NCI-H2227 treated with DMSO at 0.1 percent for 48 hours (cell line): ENCODE measurements at places on chromosomes 7 and 10.

DNA sequence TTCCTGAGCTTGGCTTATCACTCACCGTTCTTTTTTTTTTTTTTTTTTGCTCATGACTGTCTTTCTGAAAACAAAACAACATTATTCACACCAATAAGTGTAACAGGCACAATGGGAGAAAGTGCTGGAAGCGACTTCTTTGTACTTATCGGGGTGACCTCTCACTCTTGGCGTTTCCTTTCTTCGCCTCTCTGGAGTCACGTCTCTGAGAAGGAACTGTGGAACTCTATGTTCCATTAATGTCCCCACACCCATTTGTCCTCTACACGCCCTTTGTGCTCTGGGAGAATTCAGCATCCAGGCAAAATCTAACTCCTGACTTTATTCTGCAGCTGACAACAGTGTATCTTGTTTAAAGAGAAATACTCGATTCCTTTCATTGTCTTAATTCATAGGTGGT lies 70.8 kb upstream of the FAM204A start:
- no peak for DNase-seq

DNA sequence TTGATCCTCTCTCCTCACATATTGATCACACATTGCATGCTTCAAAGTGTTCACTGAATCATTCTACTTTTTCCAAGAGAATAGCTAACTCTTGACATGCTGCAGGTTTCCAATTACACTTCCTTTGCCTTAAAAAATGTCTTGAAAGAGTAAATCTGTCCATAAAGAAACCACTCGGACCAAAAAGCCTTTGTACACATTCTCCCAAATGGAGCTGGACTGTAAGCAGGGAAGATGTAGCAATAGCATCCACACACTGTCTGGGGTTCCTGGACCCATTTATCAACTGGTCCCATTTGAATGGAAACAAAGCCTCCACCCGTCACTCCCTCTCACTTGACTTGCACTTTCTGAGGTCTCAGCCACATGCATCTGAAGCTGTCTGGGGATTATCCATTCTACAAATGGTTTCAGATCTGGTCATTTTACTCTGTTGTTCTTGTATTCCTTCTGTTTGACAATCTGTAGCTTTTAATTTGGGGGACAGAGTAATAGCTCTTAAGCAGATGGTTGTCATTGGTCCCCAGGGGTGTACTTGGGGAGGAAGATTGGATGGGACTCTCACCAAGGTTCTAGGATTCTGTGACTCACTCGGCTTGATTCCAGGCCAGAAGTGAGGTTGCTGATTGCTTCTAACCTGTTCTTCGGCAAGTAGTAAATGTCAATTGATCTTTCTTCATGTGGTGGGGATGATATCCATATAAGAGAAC lies 203.5 kb downstream of the HIBADH start:
- DNase-seq, result no peak

DNA sequence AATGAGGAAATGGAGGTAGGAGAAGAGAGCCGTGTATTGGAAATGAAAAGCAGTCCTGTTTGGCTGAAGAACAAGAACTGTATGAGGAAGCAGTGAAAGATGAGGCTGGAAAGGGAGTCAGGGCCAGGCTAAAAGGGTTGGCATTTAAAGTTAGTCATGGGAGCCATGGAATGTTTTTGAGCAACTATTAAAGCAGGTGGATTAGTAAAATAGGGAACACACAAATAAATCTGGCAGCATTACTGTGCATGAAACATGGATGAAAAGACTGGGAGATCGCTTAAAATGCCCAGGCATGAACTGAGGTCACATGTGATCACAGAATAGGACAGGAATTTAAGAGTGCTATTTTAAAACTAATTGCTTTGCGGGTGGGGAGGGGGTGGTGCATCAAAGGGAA lies 1.4 kb upstream of the IFRD1 start:
- no peak for DNase-seq

- no peak for DNase-seq
Measured at GRCh38 chr10:104488439-104488832, 134.8 kb downstream of the CFAP58 start.

DNA sequence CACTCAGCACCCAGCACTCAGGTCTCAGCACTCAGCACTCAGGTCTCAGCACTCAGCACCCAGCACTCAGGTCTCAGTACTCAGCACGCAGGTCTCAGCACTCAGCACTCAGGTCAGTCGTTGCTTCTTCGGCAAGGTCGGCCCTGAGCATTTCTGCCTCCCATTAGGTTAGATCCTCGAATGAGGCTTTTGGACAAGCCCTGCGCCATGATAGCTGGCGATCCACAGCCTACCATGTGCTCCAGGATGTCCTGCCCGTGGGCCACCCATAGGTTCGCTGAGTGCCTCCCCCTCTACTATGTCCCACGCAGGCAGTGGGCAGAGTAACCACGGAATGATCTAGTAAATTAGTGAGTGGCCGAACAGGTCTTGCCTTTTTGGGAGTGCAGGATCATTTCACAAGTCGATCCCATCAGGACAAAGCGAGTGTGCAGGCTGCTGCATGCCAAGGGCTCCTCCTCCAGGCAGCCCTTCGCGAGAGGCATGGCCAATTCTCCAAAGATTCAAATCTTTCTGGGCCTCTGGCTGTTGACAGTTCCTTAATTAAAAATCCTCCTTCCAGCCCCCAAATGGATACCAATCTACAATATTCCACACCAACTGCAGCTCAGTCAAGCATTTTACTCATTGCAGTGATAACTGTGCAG lies 206.3 kb downstream of the ADARB2 start:
- DNase-seq, result no peak

DNA sequence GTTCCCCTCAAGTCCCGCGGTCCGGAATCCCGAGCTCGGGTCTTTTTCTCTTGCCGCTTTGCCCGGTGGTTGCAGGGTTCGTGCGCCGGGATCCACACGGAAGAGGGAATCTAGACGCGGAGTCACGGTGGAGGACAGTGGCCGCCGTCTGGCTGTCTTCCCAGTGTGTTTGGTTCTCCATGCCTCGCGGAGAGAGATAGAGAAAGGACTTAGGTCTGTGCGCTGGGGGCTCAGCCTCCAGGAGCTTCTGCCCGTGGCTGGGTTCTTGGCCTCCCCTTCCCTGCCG lies 1.6 kb downstream of the FFAR4 start:
- DNase-seq, result no peak

GRCh38 chr10:124665558-124665957 lies 78.6 kb downstream of the FAM53B start:
- no peak for DNase-seq

DNA sequence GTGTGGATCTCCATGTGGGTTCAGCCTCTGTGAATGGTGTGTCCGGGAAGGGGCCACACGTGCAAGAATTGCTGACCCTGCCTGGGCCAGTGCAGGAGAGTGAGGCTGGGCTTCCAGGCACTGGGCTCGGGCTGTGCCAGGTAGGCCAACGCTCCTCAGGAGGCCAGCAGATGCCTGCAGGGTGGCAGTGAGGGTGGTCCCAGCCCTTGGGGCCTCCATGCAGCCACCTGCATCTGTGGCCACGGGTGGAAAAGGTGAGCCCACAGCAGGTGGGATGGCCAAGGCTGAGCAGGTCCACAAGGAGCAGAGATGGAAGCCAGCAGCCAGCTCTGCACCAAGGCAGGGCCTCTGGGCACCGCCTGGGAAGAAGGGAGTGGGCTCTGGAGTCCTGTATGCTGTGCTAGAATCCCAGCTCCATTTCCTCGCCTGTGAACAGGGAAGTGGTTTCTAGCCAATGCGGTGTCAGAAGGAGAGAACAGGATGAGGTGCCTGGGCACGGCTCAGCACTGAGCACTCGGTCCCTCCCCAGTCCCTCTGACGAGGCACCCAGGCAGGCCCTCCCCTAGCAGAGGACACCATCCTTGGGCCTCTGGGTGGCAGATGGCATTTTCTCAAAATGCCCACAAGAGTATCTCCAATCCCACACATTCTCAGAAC lies 31.1 kb upstream of the RET start:
- DNase-seq, result no peak

DNA sequence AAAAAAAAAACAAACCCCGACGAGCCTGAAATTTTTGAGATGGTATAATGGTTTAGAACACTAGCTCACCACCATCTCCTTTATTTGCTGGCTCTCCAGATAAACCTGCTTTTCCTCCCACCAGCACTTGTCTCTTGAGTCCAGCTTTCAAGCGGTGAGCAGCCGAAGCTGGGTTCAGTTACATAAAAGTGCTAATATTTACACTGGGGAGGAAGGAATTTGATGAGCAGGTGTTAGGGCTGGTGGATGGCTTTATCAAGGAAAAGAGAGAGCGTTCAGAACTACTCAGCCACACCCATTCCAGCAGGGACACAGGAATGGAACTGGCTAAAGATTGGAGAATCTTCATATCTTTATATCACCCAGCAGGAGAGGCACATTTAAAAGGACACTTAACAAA lies 6.6 kb upstream of the CALML3 start:
- no peak for DNase-seq

GRCh38 chr7:39333701-39334100 lies 232.5 kb upstream of the YAE1 start:
- DNase-seq, result no peak

GRCh38 chr10:71285180-71285545 lies 33.9 kb upstream of the SLC29A3 start:
- peak; percentile 25 for DNase-seq

DNA sequence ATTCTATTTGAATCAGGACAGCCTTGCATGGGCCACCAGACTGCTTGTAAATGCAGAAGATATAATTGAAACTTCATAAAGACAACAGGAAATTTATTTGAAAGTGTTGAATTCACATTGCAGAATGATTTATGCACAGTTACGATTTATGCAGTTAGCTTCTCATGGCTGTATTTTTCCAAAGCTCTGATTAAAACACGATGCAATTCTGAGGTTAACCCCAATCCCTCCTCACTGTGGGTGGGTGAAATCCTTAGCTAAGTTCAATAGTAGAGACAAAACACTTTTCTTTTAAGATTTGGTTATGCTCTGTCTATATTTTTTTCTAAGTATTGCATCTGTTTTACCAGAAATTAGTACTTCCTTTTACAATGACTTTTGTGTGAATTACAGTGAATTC lies 728.8 kb upstream of the IGFBP3 start:
- no peak for DNase-seq

GRCh38 chr7:102434039-102434486 lies 688 bp downstream of the ORAI2 start:
- peak; percentile 22 for DNase-seq

GRCh38 chr7:84339306-84339705 lies 144.7 kb upstream of the SEMA3A start:
- no peak for DNase-seq

GRCh38 chr10:61189912-61190311 lies 245.9 kb upstream of the RHOBTB1 start:
- DNase-seq, result no peak

DNA sequence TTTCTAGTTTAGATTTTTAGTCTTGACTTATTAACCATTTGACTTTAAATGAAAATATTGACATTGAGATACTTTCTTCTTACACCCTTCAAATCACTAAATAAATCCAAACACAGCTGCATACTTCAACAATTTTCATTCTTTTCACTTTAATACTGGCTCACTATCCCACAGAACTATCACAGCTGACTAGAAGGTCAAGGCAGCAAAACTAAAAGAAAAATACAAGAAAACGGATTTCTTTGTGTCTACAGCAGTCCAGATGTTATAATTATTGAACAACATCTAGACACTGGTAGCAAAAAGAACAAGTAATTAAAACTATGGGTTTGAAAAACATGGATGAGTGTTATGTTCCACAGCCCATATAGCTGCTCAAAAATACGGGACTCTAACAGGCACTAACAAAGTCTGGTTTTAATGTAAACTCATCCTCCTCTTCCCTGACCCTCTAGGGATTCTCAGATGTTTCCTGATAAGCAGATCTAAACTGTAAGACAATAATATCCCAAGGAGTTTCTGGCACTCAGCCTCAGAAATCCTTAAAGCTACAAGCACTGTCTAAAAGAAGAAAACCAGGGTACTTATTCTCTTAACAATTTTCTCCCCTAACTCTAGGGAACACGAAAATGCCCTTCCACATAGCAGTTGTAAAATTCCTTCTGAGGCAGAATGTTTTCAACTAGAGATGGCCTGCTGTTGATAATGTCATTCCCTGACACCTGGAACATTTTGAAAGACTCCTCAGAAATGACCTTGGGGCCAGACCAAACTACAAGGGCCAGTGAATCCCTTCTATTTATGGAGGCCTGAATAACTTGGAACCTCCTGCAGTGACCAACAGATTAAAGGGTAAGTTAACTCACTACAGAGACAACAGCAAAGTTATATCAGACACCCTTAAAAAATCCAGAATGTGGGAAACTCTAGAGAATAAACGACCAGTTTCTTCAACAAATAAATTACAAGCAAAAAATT lies 12.8 kb downstream of the DNMBP start:
- DNase-seq, result no peak

DNA sequence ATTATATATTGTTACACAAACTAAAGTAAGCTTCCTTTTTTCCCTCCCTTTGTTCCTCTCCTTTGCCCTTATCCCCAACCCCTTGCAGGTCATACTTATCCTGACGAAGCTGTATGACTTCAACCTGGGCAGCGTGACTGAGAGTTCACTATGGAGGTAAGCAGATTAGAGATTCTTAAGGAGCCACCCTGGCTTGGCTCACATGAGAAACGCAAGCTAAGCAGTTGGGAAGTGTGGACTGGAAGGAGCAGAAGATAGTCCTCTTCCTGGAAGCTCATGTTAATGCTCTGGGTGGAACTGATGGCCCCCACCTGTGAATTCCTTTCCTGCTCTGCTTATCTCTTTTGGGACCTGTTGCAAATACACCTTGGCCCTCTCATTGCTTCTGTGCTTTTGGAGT lies 201.6 kb downstream of the SORCS3 start:
- DNase-seq, result no peak

DNA sequence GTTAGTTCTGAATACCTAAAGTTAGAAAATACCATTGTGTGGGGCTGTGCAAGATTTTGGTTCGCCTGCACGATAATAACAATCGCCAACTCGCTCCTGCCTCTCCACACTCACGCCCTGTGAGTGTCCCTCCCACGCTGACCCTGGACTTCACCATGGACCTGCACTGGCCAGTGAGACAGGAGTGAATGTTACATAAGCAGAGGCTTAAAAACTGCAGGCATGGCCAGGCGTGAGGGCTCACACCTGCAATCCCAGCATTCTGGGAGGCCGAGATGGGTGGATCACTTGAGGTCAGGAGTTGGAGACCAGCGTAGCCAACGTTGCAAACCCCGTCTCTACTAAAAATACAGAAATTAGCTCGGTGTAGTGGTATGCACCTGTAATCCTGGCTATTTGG lies 68.4 kb downstream of the TCERG1L start:
- no peak for DNase-seq

- DNase-seq, result no peak
Measured at GRCh38 chr7:2003451-2003930, 229.3 kb downstream of the MAD1L1 start.

DNA sequence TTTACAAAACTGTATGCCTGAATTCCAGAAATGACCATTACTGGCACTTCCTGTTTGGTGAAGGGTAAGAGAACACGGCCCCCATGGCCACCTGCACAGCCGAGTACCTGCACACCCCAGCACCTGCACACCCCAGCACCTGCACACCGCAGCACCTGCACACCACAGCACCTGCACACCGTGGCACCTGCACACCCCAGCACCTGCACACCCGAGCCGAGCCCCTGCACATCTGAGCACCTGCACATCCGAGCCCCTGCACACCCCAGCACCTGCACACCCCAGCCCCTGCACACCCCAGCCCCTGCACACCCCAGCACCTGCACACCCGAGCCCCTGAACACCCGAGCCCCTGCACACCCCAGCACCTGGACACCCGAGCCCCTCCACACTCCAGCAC lies 243.5 kb downstream of the DNAJB6 start:
- no peak for DNase-seq
